Inflammatory macrophage (primary cell): ENCODE measurements at places on chromosomes 6 and 20.

- peak; percentile 66 for DNase-seq
Observed at GRCh38 chr6:170529839-170530469, 23.2 kb downstream of the PSMB1 start.

- DNase-seq = no peak
Observed at GRCh38 chr6:37788259-37788658, 31.3 kb upstream of the ZFAND3 start.

DNA sequence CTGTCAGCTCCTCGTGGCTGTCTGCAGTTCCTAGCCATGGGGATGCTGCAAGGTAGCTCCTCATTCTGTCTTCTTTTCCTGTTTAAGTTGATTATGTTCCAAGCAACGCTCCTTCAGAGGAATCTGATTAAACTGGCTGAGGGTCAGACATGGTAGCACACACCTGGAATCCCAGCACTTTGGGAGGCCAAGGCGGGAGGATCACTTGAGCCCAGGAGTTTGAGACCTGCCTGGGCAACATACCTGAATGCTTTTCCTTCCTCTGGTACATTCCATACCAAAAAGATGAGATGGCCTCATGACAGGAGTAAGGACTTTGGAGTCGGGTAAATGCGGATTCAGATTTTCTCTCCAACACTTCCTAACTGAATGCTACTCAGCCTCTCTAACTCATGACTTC lies 246.8 kb upstream of the JARID2 start:
- DNase-seq = no peak

GRCh38 chr6:89564752-89565427 lies 73.7 kb downstream of the LYRM2 start:
- DNase-seq = no peak

- peak; percentile 78 for DNase-seq
Observed at GRCh38 chr20:49993301-49993751, 10.5 kb downstream of the SNAI1 start.

GRCh38 chr6:20365456-20365855 lies 36.2 kb upstream of the E2F3 start:
- DNase-seq = no peak

DNA sequence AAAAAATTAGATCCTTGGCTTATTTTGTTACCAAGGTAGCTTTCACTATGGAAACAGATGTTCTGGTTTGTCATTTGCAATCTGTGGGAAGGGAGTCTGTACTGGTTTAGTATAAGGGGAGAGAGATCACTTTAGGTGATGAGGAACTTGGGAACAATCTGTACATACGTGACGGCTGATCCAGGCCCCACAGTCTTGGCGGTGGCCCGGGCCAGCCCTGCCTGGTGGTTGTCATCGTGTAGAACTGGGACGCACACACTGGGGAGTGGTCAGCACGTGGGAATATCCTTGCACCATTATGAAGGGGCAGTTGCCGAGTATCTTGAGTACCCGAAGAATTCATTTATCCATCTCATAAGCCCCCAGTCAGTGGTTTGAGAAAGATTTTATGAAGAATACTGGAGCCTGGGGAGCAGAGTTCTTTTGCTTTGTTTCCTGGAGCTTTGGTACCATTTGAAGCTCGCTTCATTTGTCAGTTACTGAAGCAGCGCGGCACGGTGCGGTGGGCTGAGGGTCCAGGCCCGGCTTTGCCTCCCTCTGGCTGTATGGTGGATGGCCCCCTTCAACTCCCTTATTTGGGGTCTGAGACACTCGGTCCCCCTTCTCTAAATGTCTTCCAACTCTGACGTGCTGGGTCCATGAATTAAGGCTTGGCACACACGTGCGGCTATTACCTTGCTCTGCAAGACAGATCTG lies 22.8 kb upstream of the CLDN20 start:
- no peak for DNase-seq
